ENCODE measurements at places on chromosomes 3 and 15.

DNA sequence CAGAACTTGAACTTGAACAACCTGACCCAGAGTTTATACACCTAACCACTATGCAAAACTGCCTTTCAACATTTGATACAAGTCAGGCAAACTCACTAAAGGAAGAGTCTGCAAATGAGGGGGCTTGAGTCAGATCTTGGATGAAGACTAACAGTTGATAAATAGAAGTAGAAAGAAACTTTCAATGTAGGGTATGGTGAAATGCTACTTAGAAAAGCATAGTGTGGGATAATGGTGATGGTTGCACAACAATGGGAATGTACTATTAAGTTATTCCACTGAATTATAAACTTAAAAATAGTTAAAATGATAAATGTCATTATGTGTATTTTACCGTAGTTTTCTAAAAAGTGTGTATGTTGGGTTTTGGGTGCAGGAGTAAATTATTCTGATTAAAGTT is 19.7 kb upstream of the ZNF280D start:
- H3K27ac ChIP-seq, result no peak overlapping the region
- H3K4me1 ChIP-seq, result no peaks in the 10 kb centered on the region
- no peak overlapping the region for H3K4me3 ChIP-seq
- no peaks in the 10 kb centered on the region for H3K27me3 ChIP-seq

DNA sequence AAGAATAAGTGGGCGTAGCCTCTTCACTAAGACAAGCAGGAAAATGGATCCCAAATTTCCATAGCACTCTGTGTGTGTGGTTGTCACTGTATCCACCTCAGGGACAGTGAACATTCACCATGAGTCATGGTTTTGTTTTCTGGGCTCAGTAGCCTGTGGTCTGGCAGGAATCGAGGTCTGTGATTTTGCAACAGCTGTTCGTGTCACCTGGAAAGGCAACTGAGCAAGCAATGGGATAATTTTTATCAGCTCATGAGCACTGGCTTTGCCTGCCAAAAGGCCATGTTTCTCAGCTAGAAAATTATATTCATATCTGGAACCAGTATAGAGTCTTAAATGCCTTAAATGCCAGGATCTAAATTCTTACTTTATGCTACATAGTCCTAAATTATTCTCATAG is 60.9 kb downstream of the STRIT1 start:
- peak; percentile 88 for DNase-seq
- H3K36me3 ChIP-seq, result no peaks in the 10 kb centered on the region
- peak overlapping the region; percentile 93 for H3K27ac ChIP-seq
- peaks cover 27% of the 10 kb centered on the region for H3K4me1 ChIP-seq

DNA sequence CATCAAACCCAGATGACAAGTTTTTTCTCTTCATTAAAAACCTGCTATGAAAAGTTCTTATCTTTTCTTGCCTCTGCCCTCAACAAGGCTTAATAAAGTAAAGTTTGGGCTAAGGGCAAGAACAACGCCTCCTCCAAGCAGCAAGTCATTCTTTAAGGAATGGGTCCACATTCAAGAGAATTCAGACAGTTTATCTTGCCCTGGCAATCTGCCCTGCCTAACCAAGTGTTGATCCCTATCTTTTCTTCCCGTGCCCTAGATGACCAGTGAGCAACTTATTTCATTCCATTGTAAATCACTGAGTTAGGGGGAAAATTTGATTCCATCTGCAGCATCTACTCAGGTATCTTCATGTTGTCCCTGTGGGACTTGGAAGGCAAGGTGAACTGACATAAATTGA is 370.3 kb upstream of the DPPA4 start:
- no peaks in the 10 kb centered on the region for H3K27me3 ChIP-seq
- no peak overlapping the region for H3K4me3 ChIP-seq
- no peak for DNase-seq

- DNase-seq, result no peak
- no peak overlapping the region for H3K27ac ChIP-seq
- H3K27me3 ChIP-seq, result no peaks in the 10 kb centered on the region
- no peaks in the 10 kb centered on the region for H3K4me1 ChIP-seq
- H3K36me3 ChIP-seq, result no peaks in the 10 kb centered on the region
Observed at GRCh38 chr3:34364335-34364734, 565.9 kb downstream of the PDCD6IP start.

- no peaks in the 10 kb centered on the region for H3K27me3 ChIP-seq
- H3K4me1 ChIP-seq, result no peaks in the 10 kb centered on the region
- H3K4me3 ChIP-seq, result no peak overlapping the region
- no peak for DNase-seq
Observed at GRCh38 chr15:39543651-39544050, 37.2 kb upstream of the THBS1 start.

GRCh38 chr3:194287374-194287773 is 63.8 kb downstream of the CPN2 start:
- H3K27me3 ChIP-seq, result no peaks in the 10 kb centered on the region
- no peaks in the 10 kb centered on the region for H3K36me3 ChIP-seq
- no peak overlapping the region for H3K4me3 ChIP-seq
- no peak overlapping the region for H3K27ac ChIP-seq
- H3K4me1 ChIP-seq, result no peaks in the 10 kb centered on the region

GRCh38 chr3:192181151-192181550 is 546.2 kb downstream of the FGF12 start:
- no peak for DNase-seq
- no peaks in the 10 kb centered on the region for H3K36me3 ChIP-seq
- no peaks in the 10 kb centered on the region for H3K4me1 ChIP-seq

DNA sequence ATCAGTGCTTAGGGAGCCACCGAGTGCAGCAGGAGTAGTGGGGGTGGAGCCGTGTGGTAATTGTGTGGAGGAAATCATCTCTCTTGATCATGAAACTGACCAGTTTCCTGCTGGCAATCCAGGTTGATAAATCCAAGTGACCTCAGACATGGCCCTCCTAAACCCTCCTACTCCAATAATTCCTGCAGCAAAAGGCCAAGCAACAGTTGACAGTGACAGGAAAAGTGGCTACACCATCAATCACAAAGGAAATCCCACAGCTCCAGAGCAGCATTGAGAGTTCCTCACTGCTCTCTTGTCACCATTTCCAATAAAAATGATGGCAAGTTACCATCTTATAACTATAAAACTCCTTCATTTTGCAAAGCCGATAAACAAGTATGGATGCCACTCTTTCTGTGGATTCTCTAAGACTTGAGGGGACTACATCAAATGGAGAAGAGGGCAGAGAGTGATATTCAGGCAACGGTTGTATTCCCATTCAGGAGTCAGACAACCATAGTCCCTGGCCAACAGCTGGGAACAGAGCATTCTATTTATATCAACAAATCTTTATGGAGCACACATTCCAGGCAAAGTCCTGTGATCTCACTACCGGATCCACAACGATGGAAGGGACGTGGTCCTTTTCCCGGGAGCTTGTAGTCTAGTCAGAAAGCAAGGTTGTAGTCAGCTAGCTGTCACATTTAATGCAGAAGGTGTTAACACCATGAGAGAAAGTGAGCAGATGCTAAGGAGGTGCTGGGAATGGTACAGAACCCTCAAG is 312.5 kb upstream of the CTNNB1 start:
- H3K27me3 ChIP-seq, result no peaks in the 10 kb centered on the region
- H3K4me3 ChIP-seq, result no peak overlapping the region
- no peak overlapping the region for H3K27ac ChIP-seq
- H3K36me3 ChIP-seq, result no peaks in the 10 kb centered on the region

- no peaks in the 10 kb centered on the region for H3K36me3 ChIP-seq
- no peak overlapping the region for H3K27ac ChIP-seq
- H3K4me3 ChIP-seq, result no peak overlapping the region
Observed at GRCh38 chr3:71499227-71499876, 84.2 kb downstream of the FOXP1 start.

- DNase-seq, result no peak
- H3K4me3 ChIP-seq, result no peak overlapping the region
- H3K27ac ChIP-seq, result no peak overlapping the region
Observed at GRCh38 chr3:146247911-146248310, 3.0 kb downstream of the PLSCR4 start.

DNA sequence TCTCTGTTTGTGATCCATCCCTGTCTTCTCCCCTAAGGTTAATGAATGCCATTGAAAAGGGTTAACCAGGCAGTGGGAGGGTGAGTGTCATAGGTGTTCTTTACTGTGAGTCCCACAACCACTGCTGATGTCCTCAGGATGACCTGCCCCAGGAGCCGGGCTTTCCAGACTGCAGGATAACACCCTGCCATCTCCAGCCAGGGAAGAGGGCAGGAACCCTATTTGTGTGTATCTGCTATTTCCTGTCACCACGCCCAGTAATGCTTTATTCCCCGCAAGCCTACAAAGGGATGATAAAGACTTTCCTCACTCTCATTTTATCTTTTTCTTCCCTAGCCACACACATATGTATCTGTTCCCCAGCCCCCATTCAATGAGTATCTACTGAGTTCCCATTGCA is 15.6 kb upstream of the CTXND1 start:
- DNase-seq, result no peak
- H3K4me3 ChIP-seq, result no peak overlapping the region
- H3K4me1 ChIP-seq, result no peaks in the 10 kb centered on the region
- no peaks in the 10 kb centered on the region for H3K27me3 ChIP-seq

GRCh38 chr3:154684021-154684420 is 254.0 kb upstream of the GPR149 start:
- H3K36me3 ChIP-seq, result no peaks in the 10 kb centered on the region
- no peaks in the 10 kb centered on the region for H3K4me1 ChIP-seq
- no peak overlapping the region for H3K4me3 ChIP-seq
- no peak for DNase-seq
- no peaks in the 10 kb centered on the region for H3K27me3 ChIP-seq

DNA sequence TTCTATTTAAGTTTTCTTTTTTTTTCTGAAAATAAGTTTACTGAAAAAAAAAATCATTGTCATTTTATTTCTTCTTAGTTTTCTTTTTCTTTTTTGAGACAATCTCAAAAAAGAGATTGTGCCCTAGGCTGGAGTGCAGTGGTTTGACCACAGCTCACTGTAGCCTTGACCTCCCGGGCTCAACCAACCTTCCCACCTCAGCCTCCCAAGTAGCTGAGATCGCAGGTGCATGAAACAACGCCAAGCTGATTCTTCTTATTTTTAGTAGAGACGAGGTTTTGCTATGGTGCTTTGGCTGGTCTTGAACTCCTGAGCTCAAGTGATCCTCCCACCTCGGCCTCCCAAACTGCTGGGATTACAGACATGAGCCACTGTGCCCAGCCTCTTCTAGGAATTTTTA is 65.7 kb upstream of the OSTN start:
- no peak overlapping the region for H3K27ac ChIP-seq
- no peak overlapping the region for H3K4me3 ChIP-seq
- no peaks in the 10 kb centered on the region for H3K27me3 ChIP-seq
- no peak for DNase-seq
- H3K4me1 ChIP-seq, result no peaks in the 10 kb centered on the region
- no peaks in the 10 kb centered on the region for H3K36me3 ChIP-seq

GRCh38 chr15:94411285-94411684 is 179.9 kb downstream of the MCTP2 start:
- H3K4me1 ChIP-seq, result no peaks in the 10 kb centered on the region
- DNase-seq, result no peak

DNA sequence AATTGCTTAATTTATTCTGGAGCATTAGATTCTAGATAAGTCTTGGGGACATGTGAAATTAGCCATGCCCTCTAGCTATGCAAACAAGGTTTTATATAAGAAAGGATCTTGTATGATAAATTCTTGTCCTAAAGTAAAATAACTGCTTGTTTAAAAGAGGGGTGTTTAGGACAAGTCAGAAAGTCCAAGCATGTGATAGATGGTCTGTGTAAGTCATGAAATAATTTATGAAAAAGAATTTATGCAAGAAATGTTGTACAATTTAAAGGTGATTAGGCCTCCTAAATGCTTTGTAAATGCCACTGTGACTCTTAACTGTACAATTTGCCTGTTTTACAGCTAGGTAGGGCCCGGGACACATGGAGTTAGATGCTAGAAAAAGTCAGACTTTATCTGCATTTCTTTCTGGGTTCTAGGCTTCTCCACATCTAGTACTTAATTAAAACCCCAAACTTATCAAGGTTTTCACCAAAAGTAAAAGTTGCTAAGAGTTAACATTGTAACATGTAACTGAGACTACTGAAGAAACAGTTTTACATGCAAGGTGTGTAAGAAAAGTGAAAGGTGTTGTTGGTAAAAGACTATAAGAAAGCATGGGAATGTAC is 13.2 kb downstream of the LINS1 start:
- H3K27me3 ChIP-seq, result no peaks in the 10 kb centered on the region
- DNase-seq, result no peak
- H3K27ac ChIP-seq, result no peak overlapping the region
- H3K36me3 ChIP-seq, result no peaks in the 10 kb centered on the region

DNA sequence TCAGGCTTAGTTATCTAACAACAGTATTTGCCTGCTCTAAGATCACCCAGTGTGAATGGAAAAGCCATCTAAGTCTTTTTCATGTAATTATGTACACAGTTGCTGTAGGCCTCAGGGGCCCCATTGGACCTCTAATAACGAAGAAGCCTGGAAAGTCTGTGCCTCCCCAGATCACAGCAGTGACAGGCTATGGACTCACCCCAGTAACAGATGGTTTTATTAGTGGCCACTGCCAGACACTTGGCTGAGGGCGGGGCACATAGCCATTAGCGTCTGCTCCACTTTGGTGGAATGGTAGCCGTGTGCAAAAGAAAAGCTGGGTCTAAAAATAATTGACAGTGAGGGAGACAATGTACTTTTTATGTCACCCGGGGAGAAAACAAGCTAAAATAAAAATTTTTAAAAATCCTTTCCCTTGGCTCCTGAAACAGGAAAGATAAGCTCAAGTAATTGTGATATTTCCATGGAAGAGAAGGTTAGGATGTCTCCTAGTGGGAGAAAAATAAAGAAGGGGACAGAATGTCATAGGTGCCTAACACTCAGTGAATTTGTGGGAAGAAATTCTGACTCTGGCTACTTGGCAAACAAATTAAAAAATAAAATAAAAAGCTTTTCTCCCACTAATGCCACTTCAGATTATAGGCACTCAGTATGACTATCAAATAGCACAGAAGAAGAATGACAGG is 44.3 kb upstream of the ZNF385D start:
- peaks cover 10% of the 10 kb centered on the region for H3K4me1 ChIP-seq
- no peaks in the 10 kb centered on the region for H3K27me3 ChIP-seq
- no peak overlapping the region for H3K4me3 ChIP-seq
- peak; percentile 72 for DNase-seq

DNA sequence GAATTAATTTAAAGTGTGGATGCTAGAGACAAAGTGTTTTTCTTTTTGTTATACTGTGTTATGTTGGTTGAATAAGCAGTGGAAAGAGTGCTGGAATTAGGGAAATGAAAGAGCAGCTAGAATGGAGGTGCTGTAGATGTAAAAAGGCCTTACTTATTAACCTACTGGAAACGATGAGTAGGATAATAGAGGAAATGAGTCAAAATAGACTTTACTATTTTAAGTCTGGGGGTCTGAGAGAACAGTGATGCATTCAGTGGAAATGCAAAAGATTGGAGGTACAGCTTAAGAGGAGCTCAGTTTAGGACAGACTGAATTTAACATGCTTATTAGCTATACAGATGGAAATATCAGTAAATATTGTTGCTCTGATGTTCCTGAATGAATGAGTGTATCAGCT is 674.0 kb downstream of the OTOL1 start:
- no peaks in the 10 kb centered on the region for H3K27me3 ChIP-seq
- no peak overlapping the region for H3K4me3 ChIP-seq
- peaks cover 3% of the 10 kb centered on the region for H3K4me1 ChIP-seq
- H3K36me3 ChIP-seq, result no peaks in the 10 kb centered on the region
- H3K27ac ChIP-seq, result no peak overlapping the region

- no peaks in the 10 kb centered on the region for H3K27me3 ChIP-seq
- H3K27ac ChIP-seq, result peak within 1 kb of the TSS; percentile 61
- peak; percentile 55 for DNase-seq
- H3K4me1 ChIP-seq, result peaks cover 16% of the 10 kb centered on the region
- H3K36me3 ChIP-seq, result no peaks in the 10 kb centered on the region
Observed at GRCh38 chr3:52245322-52246263, at the start of gene PPM1M. Gene PPM1M (plus strand): TSS chr3:52245759. CDS start chr3:52245825, 66 bp downstream.

GRCh38 chr3:108590460-108590859 is 938 bp downstream of the DZIP3 start:
- peak overlapping the region; percentile 93 for H3K27ac ChIP-seq
- H3K4me1 ChIP-seq, result peaks cover 10% of the 10 kb centered on the region

Measured in psoas muscle (tissue), 8 donors.